ENCODE measurements at places on chromosomes 5 and 9.

- DNase-seq = no peak
Observed at GRCh38 chr9:130696139-130696650, 2.6 kb downstream of the EXOSC2 start.

GRCh38 chr9:130639124-130639765 is 25.1 kb upstream of the PRDM12 start:
- DNase-seq = no peak

DNA sequence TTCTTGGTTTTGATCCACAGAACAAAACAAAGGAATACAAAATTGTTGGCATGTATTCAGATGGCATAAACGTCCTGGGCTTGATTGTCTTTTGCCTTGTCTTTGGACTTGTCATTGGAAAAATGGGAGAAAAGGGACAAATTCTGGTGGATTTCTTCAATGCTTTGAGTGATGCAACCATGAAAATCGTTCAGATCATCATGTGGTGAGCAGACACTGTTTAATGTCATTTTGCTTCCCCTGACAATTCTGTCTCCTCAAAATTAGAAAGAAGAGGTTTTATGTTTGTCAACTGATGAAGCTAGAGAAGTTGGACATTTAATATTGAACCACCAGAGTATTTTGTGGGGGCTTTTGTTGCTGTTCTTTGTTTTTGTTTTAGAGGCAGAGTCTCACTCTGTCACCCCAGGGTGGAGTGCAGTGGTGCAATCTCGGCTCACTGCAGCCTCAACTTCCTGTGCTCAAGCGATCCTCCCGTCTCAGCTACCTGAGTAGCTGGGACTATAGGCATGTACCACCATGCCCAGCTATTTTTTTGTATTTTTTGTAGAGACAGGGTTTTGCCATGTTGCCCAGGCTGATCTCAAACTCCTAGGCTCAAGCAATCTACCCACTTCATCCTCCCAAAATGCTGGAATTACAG is 82.0 kb downstream of the SLC1A1 start:
- no peak for DNase-seq

GRCh38 chr9:19785230-19785629 is 3.6 kb downstream of the SLC24A2 start:
- no peak for DNase-seq

DNA sequence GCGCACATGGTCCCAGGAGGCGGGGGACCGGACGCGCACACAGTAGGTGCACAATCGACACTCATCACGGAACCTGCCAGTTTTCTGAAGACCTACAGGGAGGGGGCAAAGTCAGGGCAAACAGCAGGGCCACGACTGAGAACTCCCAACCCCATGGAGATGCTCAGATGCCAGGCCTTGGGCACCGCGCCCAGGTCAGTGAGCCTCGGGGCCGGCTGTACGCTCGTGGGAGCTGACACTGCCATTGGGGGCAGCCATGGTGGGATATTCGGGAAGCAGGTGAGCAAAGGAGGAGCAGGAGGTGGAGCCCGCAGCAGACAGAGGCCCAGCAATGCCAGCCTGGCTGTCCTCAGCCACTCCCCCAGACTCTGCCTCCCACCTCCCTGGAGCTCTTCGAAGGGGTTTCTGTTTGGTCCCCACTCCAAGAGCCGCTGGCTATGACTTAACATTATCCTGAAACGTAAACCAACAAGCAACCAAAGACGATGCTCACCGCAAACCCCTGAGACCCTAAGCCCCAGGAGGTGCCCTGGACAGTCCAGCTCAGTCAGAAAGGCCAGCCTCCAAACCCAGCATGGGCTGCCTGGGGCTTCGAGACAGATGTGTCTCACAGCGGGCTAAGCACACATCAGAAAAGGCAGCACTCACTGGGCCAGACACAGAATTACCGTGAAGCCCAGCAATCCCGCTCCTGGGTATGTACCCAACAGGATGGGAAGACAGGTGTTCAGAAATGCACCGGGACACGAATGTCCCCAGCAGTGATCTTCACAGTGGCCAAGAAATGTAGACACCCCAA is 78.4 kb downstream of the VAV2 start:
- DNase-seq = no peak

GRCh38 chr5:43427306-43427705 is 15.1 kb upstream of the CCL28 start:
- no peak for DNase-seq

DNA sequence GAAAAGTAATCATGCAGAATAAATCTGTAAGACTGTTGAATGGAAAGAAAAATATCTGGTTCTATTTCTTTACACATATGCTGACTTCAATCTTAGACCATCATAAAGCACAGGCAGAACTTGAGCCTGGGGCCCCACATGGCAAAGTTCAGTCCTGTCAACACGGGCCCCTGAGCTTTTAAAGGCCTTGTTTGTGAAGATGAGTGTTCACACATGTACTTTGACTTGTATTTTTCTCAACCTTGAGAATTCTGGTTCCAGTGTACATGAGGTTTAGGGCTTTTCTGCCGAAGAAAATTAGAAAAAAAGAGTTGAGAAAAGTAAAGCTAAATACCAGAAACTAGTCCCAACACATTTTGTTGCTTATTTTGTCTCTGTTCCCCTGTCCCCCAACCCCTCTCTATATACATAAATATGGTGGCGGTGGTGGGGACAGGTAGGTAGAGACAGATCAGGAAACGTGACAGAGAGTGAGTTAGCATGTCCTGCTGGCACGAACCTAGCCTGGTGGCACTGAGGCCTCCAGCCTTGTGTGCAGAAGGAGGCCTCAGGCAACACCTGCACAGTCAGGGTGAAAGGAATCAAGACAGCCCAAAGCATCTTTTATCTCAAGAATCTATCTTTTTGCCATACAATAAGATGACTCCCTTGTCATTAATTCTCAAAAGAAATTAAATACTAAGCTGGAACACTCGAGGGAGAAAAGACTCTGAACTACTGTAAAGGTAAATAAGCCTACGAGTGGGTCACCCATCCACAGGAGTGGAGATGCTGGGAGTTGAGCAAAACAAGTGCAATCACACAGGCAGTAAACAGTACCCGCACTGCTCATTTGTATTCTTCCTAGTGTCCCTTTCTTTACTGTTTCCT is 22.9 kb downstream of the LIFR start:
- DNase-seq = no peak

Measured in stimulated activated naive CD4-positive, alpha-beta T cell treated with Interleukin-2 at 50 U/mL for 16 hours (primary cell).